ENCODE measurements at places on chromosomes 16 and 17. TPM values are rescaled to one million over a fixed set of nuclear protein-coding genes. Genes with fewer than 3 reads are reported as not detected.

Gene RAB11FIP4
- 0.92 TPM for total RNA-seq

Gene ASGR1
- 23.9 TPM for total RNA-seq

Gene ALOX12
- not detected for total RNA-seq

Gene PDXDC1
- total RNA-seq: 54.8 TPM

Gene ITGAL
- total RNA-seq: not detected

Gene ABHD15
- total RNA-seq: 1.7 TPM

Gene KCNAB3
- 1.6 TPM for total RNA-seq

Gene TRAP1
- total RNA-seq: 104 TPM

Gene TRPV2
- 4.8 TPM for total RNA-seq

Gene SP2
- 12.4 TPM for total RNA-seq

Gene KRTAP1-5
- total RNA-seq: not detected

Gene FKBP10
- 167 TPM for total RNA-seq

Gene PTGES3L
- total RNA-seq: 1.5 TPM

Gene SIRT7
- total RNA-seq: 14.4 TPM

Gene CLEC19A
- not detected for total RNA-seq

Gene ASPA
- total RNA-seq: not detected

Gene SEZ6L2
- 34.2 TPM for total RNA-seq

Gene SLC12A3
- total RNA-seq: not detected

Gene CACNG5
- not detected for total RNA-seq

Gene LGALS9B
- total RNA-seq: not detected

Gene TP53TG3
- total RNA-seq: not detected

Gene CD300E
- total RNA-seq: not detected

Gene AHSP
- not detected for total RNA-seq

Gene CTRB1
- not detected for total RNA-seq

Measured in endothelial cell (in vitro differentiated cells).